T-helper 17 cell (primary cell): ENCODE measurements at places on chromosomes 16 and 17.
A peak's percentile ranks its signal among the peaks of the same experiment; 100 is the strongest.

DNA sequence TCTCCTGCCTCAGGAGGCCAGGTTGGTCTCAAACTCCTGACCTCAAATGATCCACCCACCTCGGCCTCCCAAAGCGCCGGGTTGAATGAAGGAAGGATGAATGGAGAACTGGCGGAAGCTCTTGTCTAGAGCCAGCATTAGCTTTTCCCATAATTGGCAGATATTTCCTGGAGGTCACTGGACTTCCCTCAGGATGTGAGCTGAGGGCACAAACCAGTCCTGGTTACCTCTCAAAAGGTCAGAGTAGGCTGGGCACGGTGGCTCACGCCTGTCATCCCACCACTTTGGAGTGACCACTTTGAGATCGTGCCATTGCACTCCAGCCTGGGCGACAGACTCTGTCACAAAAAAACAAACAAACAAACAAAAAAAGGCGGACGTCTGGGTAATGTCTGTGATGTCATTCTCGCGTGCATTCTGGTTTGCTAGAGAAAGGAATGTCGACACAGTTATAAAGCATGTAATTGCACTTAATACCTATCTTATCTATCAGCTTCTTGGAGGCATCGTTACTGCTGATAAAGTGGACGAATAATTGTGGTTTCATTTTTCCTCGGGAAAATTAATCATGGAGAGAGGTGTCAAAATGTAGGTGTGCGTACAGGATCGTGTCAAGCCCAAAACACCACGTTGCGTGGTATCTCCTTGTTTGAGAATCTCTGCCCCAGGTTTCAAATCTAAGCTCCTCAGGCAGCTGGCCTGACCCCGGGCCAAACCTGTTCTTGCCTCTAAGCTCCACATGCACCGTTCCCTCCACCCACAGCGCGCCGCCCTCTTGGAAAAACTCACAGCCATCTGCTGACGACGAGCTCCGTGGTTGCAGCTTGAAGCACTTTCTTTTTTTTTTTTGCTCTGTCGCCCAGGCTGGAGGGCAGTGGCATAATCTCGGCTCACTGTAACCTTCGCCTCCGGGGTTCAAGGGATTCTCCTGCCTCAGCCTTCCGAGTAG is 6.4 kb upstream of the CRK start:
- DNase-seq, result no peak

DNA sequence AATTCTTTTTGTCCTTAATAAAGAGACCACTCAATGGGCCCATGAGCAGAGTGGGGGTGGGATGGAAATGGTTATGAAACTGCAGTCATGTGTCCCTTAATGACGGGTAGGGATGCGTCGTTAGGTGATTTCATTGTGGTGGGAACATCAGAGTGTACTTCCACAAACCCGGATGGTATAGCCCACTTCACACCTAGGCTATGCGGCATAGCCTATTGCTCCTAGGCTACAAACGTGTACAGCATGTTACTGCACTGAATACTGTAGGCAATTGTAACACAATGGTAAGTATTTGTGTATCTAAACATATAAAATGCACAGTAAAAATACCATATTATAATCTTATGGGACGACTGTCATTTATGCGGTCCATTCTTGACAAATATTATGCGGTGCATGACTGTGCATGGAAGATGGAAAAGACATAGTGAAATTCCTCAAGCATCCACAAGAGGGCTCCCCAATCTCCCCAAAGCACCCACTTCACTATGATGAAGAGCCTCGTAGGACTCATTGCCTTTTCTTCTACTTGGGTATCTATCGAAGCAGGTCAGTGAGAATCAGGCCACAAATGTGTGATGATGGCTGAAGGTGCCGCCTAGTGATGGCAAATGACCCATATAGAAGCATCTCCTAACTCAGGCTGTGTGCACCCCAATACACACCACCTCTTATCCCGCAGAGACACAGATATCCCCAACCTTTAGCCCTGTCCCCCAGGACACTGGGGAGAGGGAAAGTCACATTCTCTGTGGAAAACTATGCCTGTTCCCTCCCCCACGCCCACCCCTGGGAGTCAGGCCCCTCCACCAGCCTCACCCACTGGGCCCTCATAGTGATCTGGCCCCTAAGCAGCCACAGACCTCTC is 43.5 kb downstream of the TBX21 start:
- DNase-seq, result peak; percentile 25

- DNase-seq, result no peak
These were observed 28.7 kb downstream of the GOSR1 start for GRCh38 chr17:30505868-30506417.

- DNase-seq, result no peak
These were observed 3.8 kb downstream of the SLC12A4 start for GRCh38 chr16:67964477-67965131.
